ENCODE measurements at places on chromosomes 16 and 17.

DNA sequence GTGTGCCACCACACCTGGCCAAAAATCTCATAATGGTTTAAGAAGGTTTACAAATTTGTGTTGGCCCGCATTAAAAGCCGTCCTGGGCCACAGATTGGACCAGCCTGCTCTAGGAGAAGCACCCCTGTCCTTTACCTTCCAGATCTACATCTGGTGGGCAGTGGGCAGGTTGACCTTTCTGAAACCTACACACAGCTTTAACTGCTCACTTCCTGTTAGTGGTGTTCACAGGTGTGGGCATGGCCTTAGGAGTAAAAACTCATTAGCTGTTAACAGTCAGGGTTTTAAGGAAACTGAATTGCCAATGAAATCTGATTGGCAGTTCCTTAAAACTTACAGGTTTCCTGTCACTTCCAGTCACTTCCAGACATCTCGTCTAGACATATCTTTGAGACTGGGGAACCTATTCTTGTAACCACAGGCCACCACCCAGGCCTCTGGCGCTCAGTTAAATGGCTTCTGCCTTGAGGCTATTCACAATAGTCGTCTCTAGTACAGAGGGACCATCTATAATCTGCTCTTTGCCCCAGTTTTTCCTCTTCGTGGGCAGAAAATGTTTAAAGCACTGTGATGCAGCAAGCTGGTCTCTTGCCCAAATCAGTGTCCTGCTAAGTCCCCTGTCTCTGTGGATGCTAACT, 29.3 kb downstream of the GNGT2 start:
- DNase-seq: no peak

- no peak for DNase-seq
Measured at GRCh38 chr16:86960266-86960665, 356.9 kb downstream of the C16orf95 start.

DNA sequence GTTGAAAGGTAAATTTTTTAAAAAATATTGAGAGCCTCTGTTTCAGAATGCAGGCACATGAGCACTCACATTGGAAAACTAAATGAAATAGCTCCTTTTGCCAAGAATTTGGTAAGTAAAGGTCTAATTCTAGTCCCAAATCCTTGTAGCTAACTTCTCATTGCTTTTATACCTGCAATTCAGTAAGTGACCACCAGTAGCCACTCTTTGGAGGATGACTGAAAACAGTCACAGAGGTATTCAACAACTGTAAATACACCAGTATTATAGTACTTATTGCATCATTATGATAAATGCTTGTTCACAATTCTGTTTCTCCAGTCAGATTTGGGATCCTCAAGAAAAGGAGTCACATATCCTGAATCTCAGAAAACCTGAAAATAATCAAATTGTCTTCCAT, 562.4 kb upstream of the CDH11 start:
- DNase-seq: no peak

GRCh38 chr17:34714475-34715410, 135.4 kb downstream of the TMEM132E start:
- DNase-seq: no peak

DNA sequence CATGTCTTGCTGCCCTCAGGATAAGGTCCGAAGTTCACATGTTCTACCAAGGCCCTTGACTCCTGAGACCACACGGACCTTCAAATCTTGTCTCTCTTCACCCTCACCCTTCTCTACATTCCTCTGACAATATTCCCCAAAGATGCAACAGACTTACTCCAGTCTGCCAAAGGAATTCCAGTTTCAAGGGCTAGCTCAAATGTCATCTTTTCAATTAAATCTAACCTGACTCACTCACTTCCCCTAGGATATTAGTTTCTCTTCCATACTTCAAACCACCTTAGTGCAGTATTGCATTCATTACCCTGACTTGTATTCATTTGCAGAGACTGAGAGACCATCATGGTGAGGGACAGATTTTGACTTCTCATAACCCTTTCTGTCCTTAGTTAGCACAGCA, 59.6 kb upstream of the ADCY9 start:
- no peak for DNase-seq

- DNase-seq: no peak
Measured at GRCh38 chr16:51392521-51393187, 241.6 kb upstream of the SALL1 start.

GRCh38 chr16:50831751-50832150, 89.9 kb downstream of the CYLD start:
- no peak for DNase-seq
